ENCODE measurements at places on chromosomes 11 and 22.

DNA sequence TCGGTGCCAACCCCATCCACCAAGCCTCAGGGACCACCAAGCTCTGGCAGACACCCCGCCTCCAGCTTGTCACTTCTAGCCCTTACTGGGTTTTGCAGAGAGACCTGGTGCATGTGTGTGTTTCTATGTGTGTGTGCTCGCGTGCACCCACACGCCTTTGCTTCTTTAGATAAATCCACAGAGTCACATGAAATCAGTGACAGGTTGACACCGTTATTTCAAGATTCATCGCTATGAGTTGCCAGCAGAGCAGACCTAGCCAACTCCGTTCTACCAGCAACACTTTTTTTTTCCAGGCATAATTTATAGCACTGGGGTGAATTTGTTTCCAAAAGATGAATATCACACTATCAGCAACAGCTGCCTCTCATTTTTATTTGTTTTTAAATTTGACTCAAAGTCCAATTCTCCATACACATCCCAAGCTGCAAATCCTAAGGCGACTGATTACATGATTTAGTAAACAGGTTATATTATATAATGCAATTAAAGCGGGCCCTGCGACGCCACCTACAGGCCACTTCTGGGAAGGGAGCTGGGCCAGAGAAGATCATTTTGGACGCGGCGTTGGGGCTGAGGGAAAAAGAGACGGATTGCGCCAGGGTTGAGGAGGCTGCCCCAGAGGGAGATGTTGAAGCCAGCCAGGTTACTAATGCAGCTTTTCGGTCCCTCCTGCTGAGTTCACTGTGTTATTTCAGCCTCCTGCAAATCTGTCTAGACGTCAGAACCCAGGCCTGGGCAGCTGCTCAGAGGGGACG, 150.5 kb downstream of the FEZ1 start:
- DNase-seq: no peak

- no peak for DNase-seq
Measured at GRCh38 chr22:25085930-25086901, 113.4 kb upstream of the CRYBB3 start.

- no peak for DNase-seq
Measured at GRCh38 chr22:45344334-45344733, 34.6 kb downstream of the FAM118A start.

DNA sequence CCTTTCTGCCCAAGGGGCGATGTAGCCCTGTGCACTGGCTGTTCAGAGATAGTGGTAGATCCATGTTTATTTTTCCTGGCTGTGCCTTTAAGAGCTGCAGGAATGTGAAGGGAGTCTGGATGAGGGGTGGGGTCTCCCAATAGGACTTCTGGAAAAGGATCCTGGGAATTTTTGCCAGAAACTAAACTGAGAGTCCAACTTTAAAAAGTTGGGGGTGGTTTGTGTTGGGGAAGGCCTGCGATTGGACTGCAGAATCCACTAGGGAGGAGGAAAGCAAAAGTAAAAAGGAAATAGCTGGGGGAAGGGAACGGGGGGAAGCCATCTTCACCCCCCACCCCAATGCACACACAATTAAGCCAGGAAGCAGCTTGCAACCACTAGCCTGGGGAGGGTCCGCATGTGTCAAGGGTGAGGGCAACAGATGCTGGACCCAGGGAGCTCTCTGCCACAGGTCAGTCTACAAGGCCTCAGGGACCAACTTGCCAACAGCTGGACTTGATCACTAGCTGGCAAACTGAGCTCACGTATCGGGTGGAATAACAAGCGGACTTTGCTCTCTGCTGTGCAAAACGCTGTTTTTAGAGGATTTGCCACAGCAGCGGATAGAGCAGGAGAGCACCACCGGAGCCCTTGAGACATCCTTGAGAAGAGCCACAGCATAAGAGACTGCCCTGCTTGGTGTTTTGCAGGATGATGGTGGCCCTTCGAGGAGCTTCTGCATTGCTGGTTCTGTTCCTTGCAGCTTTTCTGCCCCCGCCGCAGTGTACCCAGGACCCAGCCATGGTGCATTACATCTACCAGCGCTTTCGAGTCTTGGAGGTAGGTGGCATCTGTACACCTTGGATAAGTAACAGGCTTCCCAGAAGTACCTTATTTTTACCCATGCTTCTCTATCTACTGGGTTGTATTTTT, at the start of gene OLFML1:
Gene OLFML1 (plus strand): TSS at position 321 of the 912 bp plus-strand sequence. CDS start 370 bp downstream, at position 691.
- no peak for DNase-seq

DNA sequence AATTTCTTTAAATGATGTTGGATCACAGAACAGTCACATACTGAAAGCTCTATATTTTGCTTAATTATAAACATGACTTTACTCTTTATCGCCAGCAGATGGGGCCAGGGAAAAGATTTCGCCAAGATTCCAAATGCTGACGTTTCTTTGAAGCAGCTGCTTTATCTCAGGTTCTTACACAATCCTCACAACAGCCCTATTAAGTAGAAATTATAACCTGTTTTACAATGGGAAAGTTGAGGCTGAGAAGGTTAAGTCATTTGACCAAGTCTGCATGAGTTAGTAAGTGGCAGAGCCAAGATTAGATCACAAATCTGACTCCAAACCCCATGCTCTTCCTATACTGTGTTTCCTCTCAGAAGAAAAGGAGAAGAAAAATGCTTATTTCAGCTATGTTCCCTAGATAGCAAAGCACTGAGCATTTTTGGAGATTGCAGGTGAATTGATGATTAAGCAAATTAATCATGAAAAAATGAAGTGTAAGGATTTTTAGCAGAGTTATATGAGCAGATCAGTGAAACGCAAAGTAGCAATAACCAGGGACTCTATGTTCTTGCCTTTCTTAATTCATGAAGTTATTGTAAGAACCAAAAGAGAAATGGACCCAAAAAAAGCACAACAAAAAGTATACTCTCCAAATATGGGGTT, 79.0 kb downstream of the AASDHPPT start:
- DNase-seq: no peak

- no peak for DNase-seq
Measured at GRCh38 chr11:65445604-65446445, 23.2 kb downstream of the NEAT1 start.

DNA sequence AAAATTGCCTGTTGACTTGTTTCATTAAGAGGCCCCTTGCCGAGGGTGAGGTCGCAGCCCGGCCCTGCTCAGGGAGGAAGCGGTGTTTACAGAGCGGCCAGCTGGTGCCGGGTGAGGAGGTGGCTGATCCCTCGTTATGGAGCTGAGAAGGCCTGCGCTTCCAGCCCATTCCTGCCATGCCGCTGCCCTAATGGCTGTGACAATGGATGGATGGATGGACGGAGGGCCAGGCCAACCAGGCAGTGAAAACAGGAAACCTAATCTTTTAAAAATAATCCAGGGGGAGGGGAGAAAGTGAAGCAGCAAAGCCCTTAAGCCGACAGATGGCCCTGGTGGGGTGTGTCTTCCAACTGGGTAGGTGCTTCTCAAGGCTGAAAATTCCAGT, 38.5 kb downstream of the BCR start:
- no peak for DNase-seq

GRCh38 chr22:36971341-36972125, 47.7 kb downstream of the TST start:
- DNase-seq: no peak
